Chondrocyte (in vitro differentiated cells): ENCODE measurements at places on chromosomes 1 and 21. TPM values are rescaled to one million over a fixed set of nuclear protein-coding genes. Genes with fewer than 3 reads are reported as not detected.

GRCh38 chr1:170874671-170875070 lies 60.7 kb upstream of the MROH9 start:
- no peaks in the 10 kb centered on the region for H3K36me3 ChIP-seq
- H3K27me3 ChIP-seq: no peaks in the 10 kb centered on the region
- no peak for DNase-seq
- H3K4me1 ChIP-seq: peaks cover 13% of the 10 kb centered on the region
- H3K4me3 ChIP-seq: no peak overlapping the region
- H3K27ac ChIP-seq: no peak overlapping the region

Gene DUSP23
- total RNA-seq: 15.4 to 21.3 TPM (median 16.9 TPM) in 3 replicates

Gene ATP5PO
- total RNA-seq: 129 to 131 TPM (median 131 TPM) in 3 replicates

- DNase-seq: no peak
- H3K27me3 ChIP-seq: no peaks in the 10 kb centered on the region
- peak overlapping the region; percentile 100 for H3K27ac ChIP-seq
Observed at GRCh38 chr1:155976062-155976912, 2.1 kb downstream of the ARHGEF2 start.

GRCh38 chr1:37255136-37255795 lies 219.1 kb upstream of the ZC3H12A start:
- no peaks in the 10 kb centered on the region for H3K36me3 ChIP-seq
- no peaks in the 10 kb centered on the region for H3K4me1 ChIP-seq
- no peak overlapping the region for H3K27ac ChIP-seq
- peaks cover 18% of the 10 kb centered on the region for H3K27me3 ChIP-seq

- DNase-seq: no peak
- H3K4me3 ChIP-seq: no peak overlapping the region
- peaks cover 4% of the 10 kb centered on the region for H3K4me1 ChIP-seq
- H3K27ac ChIP-seq: no peak overlapping the region
- H3K27me3 ChIP-seq: peaks cover 35% of the 10 kb centered on the region
Observed at GRCh38 chr1:23618586-23619083, 59.3 kb upstream of the ID3 start.
